Fibroblast of lung (primary cell): ENCODE measurements at places on chromosomes 13 and 19.

DNA sequence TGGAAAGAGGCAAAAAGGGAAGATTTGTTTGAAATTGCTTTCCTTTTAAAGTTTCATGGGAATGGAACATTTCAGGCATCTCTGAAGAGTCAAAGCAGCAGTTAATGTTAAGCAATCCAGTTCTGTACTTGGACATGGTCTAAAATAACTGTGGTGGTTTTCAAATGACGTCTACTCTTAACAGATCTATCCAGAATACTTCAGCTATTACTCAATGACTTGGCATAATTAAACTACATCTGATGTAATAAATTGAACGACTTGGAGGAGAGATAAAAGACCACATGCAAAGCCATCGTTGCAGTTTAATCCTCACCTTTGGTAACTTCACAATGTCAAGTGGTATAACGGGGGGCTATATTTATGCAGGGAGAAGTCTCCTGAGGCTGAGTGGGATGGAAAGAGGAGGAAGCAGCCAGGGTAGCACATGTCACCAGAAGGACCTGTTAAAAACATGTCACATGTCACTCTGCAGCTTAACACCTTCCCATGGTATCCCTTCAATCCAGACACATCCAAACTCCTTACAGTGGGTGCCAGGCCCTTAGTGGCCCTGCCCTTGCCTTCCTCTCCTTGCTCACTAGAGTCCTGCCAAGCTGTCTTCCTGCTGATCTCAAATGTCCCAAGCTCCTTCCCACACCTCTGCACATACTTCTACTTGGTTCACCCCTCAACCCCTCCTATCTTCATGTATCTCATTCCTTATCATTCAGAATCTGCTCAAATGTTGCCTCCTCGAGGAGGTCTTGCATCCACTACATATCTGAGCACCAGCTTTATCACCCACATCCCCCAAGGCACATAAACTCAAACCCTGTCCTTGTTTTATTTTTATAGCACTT lies 327.8 kb downstream of the SUCLA2 start:
- DNase-seq: peak; percentile 94

- DNase-seq: no peak
These were observed 488 bp downstream of the RCN3 start for GRCh38 chr19:49528211-49528771.

GRCh38 chr13:76778853-76779252 lies 107.4 kb downstream of the KCTD12 start:
- no peak for DNase-seq

- no peak for DNase-seq
These were observed 1159.8 kb upstream of the MIR17HG start for GRCh38 chr13:90187478-90188350.

DNA sequence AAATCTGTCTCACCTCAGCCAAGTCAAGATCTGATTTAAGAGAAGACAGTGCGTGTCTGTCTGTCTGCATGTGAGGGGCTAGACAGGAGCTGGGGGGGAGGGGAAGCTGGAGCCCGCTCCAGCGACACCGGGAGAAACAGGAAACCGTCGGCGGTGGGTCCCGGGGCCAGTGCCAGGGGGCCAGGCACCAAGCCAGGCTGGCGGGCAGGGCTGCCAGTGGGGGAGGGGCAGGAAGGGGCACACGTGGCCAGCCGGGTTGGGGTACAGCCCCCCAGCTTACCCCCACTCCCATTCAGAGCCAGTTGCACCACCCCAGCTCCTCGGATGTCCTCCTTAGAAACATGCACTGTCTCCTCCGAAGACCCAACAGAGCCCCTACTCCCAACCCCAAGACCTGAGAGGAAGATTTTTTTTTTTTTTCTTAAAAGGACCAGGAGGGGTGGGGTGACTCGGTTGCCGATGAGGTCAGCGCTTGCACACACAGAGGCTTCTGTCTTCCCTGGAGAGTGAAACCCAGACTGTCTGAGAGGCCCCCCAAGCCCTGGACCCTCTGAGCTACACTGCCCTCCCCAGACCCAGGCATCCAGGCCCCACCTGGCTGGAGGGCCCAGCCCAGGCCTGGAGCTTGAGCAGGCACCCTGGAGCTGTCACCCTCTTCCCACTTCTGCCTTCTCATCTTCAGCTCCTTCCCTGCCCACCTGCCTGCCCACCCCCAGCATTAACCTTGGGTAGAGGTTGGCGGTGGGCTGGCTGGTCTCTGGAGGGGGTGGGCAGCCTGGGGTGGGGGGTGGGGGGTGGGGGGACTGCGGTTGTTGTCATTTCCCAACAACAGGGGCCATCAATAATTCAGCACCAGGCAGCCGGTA lies 4.0 kb downstream of the ERF start:
- DNase-seq: peak; percentile 60

- peak; percentile 87 for DNase-seq
These were observed 299.7 kb downstream of the DLEU7 start for GRCh38 chr13:50543782-50544181.

GRCh38 chr13:55705971-55706370 lies 1434.7 kb upstream of the PRR20A start:
- no peak for DNase-seq

- no peak for DNase-seq
These were observed 49.7 kb downstream of the UBL3 start for GRCh38 chr13:29800687-29801086.

- peak; percentile 54 for DNase-seq
These were observed 6.2 kb downstream of the MYO1F start for GRCh38 chr19:8571006-8571411.

DNA sequence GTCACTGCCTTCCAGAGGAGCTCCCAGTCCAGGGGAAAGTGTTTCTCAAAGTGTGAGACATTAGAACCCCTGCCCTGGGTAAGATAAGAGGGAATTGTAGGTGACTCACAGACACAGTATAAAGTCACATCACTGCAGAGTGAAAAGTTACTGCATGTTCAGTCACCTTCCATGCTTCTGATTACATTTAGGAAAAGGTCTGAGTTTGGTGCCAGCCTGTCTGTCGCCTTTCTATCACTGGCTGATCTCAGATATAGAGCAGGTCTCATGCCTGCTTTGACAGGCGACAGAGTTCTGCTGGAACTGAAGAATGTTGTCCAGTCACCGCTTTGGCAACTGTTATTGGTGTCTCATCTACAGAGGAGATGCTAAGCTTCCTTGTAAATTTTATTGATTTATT lies 1078.6 kb downstream of the UQCRFS1 start:
- DNase-seq: no peak

DNA sequence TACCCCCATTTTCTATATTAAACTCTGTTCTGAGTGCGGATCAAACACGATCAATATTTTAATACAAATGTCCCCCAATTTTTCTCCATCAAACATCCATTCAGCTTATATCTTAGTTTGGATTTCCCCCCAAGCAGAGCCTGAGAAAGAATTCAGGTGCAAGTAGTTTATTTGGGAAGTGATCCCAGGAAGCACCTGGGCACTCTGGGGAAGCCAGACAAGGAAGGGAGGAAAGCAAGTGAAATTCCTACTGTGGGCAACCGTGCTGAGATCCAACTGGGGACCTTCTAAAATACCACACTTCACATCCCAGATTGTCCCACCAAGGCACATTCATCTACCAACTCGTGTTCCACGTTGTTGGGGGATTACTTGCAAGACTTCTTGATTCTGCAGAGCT lies 323.4 kb upstream of the NBEA start:
- no peak for DNase-seq

DNA sequence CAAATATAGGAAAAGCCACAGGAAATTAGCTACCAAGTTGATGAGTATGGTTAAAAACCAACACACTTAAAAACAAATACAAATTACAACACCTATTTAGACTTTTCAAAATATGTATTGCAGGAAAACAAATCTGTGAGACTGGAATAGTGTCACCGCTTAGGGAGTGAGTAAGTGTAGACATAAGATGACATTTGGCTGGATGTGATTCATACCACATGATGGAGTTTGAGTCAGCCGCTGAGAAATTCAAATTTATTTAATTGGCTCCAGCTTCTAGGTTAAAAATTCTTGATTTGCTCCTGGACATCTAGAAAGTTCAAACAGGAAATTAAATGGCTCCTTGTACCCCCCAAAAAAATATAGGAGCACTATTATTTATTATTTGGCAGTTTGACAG lies 531.7 kb downstream of the SLITRK1 start:
- DNase-seq: peak; percentile 47

DNA sequence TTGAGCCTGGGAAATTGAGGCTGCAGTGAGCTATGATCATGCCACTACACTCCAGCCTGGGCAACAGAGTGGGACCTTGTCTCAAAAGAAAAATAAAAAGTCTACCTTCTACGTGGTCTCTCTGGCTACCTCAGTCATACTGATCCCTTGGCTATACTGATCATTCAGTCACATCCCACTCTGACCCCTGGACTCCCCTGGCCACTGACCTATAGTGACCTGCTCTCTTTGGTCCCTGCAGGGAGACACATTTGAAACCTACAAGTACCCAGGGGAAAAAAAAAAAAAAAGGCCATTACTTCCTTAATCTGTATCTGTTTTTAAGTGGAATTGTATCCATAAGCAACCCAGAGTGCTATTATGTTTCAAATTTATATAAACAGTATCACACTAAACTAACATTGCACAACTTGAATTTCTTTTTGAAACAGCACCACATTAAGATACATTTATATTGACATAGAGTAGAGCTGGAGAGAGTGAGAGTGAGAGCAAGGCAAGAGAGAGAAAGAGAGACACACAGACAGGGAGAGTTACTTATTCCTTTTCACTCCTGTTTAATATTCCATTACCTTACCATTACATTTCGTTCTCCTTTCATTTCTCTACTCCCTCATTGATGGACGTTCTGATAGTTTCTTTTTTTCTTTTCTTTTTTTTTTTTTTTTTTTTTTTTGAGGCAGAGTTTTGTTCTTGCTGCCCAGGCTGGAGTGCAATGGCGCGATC lies 23.7 kb upstream of the CERS4 start:
- no peak for DNase-seq

DNA sequence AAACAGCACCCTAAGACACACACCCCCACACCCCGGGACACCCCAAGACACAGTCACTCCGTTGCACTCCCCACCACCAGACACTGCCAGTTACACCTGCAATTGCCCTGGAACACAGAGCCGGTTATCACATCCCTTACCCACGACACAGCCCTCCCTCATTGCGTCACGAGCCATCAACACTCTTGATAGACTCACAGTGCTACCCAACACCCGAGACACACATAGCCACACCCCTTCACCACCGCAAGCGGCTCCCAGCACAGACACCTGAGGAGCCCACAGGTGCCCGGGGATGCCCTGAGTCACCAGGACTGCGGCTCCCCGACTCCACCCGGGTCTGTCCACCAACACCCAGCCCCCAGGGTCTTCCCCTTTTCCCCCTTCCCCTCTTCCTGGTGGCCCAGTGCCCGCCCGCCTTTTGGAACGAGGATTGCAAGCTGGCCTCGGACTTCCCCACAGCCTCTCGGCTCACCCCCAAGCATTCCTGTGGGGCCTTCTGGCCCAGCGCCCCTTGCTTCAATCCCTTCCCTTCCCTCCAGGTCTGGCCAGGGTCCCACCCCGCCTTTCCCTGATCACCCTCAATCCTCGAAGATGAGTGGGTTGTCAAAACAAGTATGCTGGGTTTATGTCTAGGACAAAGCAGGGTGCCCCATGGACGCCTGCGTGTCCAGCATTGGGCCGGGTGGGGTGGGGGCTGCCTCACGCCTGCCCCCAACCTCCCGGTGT lies 1.7 kb upstream of the PTGER1 start:
- DNase-seq: peak; percentile 92

GRCh38 chr13:97237388-97237787 lies 15.3 kb downstream of the MBNL2 start:
- DNase-seq: no peak

GRCh38 chr13:113034451-113035212 lies 65.6 kb downstream of the MCF2L start:
- DNase-seq: peak; percentile 72

- no peak for DNase-seq
These were observed 18.0 kb downstream of the TCF3 start for GRCh38 chr19:1634242-1634937.

- DNase-seq: no peak
These were observed 6.7 kb downstream of the SPPL2B start for GRCh38 chr19:2334986-2335846.

- DNase-seq: no peak
These were observed 63.8 kb upstream of the LDLR start for GRCh38 chr19:11025445-11025844.

- peak; percentile 43 for DNase-seq
These were observed 40.5 kb downstream of the DZIP1 start for GRCh38 chr13:95603887-95604555.

DNA sequence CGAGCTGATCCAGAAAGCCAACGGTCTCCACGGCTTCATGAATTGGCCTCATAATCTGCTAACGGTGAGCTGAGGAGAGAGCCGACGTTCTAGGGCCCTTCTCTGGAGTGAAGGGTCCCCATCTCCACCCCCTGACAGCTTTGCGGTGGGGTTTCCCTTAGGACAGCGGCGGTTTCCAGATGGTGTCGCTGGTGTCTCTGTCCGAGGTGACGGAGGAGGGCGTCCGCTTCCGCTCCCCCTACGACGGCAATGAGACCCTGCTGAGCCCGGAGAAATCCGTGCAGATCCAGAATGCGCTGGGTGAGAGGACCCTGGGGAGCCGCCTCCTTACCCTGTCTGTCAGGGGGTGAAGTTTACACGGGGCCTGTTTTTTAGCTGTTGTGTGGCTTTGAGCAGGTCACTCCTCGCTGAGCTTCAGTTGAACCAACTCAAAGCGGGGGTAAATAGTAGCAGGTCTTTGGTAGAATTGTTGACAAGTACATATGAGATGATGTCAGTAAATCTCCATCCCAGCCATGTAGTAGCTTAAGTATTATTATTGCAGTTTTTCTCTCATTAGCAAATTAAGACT lies 801 bp downstream of the QTRT1 start:
- no peak for DNase-seq

DNA sequence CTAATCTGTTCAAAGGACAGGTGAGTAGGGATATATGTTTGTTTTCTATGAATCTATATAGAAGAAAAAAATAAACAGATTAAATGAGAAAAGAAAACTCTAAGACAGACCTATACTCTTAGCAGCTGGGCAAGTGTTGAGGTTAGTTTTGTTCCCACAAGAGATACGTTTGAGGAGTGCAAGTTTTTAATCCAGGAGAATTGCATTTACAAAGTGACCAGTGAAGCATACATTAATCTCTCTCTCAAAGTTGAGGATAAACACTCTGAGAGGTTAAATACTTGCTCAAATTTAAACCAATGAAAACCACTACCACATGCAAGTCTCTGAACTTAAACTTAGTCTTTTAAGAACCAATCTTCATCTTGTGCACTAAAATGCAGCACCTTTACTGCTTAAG lies 930.5 kb upstream of the MIR17HG start:
- peak; percentile 51 for DNase-seq

DNA sequence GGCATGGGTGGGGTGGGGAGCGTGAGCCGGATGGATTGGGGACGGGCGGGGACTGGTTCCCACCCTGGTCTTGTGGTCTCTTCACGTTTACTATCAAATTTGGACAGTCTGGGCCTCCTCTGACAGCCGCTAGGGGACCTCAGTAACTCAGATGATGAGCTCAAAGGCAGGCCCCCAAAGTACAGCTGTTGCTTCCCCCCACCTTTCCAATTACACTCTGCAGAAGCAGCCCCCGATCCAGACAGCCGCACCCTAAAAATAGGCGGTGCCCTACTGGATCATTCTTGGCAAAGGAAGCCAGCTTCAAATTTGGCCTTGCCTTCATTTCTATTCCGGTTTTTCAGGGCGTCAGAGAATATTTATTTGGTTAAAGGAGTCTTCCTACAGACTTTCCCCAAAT lies 1.9 kb upstream of the FOXO1 start:
- DNase-seq: peak; percentile 27

- no peak for DNase-seq
These were observed 35.7 kb downstream of the STARD13 start for GRCh38 chr13:33249894-33250293.

- no peak for DNase-seq
These were observed 51.2 kb downstream of the FLT3 start for GRCh38 chr13:28049215-28049614.
